Heart right ventricle (tissue), 16 donors: ENCODE measurements at places on chromosomes 5 and 9.

- no peak overlapping the region for H3K4me3 ChIP-seq
- no peak overlapping the region for H3K27ac ChIP-seq
- no peaks in the 10 kb centered on the region for H3K36me3 ChIP-seq
- peaks cover 64% of the 10 kb centered on the region for H3K27me3 ChIP-seq
Observed at GRCh38 chr5:1670351-1670750, 129.3 kb downstream of the MRPL36 start.

DNA sequence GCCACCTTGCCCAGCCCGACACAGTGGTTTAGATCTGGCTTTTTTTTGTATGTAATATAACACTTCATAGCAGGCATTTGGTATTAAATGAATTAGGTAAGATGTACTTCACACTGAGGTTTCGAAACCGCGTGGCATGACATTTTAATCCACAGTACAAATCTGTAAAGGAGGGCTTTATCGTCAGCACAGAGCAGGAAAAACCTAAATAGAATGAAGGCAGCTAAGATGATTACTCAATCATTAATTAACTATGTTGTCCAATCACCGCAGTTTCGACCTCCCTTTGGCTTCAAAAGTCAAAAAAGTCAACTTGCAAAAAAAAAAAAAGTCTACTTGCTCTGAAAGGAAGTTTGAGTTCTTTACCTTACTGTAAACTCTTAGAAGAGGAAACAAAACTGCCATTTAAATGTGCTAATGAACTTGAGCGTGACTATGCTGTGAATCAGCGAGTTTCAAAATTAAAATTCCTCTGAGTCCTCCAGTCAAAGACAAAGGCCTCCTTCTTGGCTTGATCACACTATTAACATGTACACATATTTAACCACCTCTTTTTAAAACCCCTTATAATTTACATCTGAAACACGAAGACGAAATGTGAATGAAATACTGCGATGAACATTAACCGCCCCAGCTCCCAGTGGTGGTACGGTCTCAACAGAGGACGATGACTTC is 698 bp upstream of the SEC24A start:
- DNase-seq, result no peak
- peak overlapping the region; percentile 90 for H3K4me3 ChIP-seq
- no peaks in the 10 kb centered on the region for H3K36me3 ChIP-seq
- peak overlapping the region; percentile 91 for H3K27ac ChIP-seq
- no peaks in the 10 kb centered on the region for H3K27me3 ChIP-seq
- H3K4me1 ChIP-seq, result peaks cover 36% of the 10 kb centered on the region

DNA sequence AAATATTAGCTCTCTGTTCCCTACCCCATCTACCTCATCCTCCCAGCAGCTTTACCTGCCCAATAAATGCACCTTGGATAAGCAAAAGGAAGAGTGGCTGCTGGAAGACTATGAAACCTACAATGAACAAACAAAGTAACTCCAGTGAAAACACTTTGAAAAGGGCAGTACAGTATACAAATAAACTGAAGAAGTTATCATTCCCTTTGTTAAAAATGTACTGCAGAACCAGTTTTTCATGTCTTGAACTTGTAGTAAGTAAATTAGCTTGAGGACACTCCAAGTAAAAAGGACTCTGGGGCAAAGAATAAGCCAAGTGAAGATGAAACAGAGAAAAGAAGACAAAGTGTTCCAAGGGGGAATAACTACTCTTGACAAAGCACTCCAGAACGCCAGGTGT is 457.1 kb downstream of the DTWD2 start:
- no peak overlapping the region for H3K4me3 ChIP-seq
- no peaks in the 10 kb centered on the region for H3K27me3 ChIP-seq
- H3K27ac ChIP-seq, result no peak overlapping the region
- peaks cover 5% of the 10 kb centered on the region for H3K4me1 ChIP-seq
- DNase-seq, result no peak
- no peaks in the 10 kb centered on the region for H3K36me3 ChIP-seq

DNA sequence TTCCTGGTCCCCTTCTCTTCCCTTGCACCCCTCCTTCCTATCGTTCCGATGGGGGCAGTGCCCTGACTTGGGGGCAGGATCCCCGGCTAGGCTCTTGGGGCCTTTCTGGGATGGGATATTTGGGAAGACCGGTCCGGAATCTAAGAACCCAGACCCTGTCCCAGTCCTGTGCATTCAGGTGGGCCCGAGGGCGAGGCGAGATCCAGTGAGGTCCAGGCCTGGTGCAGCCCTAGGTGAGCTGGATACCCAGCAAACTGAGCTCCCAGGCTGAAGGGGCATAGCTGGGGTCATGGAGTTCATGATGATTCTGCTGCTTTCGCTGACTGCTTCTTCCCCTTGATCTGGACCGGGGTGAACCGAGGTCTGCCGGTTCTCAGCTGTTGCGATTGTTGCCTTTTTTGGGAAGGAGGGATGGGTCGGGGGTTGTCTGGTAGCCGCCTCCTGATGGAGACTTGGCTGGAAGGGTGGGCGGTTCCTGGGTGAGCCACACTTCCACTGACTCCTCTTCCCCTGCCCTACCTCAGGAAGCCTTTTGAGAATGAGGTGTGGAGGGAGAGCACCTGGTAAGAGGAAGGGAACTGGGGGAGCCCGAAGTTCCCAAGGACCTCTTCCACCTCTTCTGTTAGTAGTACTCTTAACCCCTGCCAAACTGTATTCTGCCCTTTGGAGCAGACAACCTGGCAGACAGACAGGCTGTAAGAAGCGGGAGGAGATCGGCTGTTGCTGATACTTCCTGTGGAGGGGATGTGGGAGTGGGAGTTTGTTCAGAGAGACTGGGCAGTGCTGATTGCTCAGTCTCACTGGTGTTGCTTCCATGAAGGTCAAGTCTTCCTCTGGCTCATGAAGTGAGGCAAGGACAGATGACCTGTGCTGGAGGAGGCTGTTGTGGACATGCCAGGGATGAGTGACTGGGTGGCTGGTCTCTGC is 1.0 kb downstream of the LRRC8A start:
- peak overlapping the region; percentile 96 for H3K27ac ChIP-seq
- peak overlapping the region; percentile 99 for H3K4me3 ChIP-seq
- DNase-seq, result no peak
- no peaks in the 10 kb centered on the region for H3K27me3 ChIP-seq
- H3K4me1 ChIP-seq, result peaks cover 75% of the 10 kb centered on the region

DNA sequence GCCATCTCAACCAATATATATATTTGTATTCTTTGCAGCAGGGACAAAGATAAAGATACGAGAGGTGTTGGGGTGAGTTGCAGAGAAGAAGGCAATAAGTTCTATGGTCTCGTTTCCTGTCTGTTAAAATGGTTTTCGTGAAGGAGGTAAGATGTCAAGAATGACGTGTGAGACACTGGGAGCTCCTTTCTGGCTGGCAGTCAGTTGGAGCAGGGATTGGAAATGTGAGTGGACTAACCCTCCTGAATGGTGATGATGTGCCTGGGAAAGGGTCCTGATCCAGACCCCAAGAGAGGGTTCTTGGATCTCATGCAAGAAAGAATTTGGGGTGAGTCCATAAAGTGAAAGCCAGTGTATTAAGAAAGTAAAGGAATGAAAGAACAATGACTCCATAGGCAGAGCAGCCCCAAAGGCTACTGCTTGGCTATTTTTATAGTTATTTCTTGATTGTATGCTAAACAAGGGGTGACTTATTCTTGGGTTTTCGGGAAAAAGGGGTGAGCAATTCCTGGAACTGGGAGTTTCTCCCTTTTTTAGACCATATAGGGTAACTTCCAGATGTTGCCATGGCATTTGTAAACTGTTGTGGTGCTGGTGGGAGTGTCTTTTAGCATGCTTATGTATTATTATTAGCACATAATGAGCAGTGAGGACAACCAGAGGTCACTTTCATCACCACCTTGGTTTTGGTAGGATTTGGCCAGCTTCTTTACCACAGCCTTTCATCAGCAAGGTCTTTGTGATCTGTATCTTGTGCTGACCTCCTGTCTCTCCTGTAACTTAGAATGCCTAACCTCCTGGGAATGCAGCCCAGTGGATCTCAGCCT is 53.7 kb downstream of the SPATA31C2 start:
- H3K27ac ChIP-seq, result no peak overlapping the region
- H3K36me3 ChIP-seq, result no peaks in the 10 kb centered on the region
- no peak overlapping the region for H3K4me3 ChIP-seq
- H3K27me3 ChIP-seq, result no peaks in the 10 kb centered on the region
